ENCODE measurements at places on chromosomes 4 and X.

DNA sequence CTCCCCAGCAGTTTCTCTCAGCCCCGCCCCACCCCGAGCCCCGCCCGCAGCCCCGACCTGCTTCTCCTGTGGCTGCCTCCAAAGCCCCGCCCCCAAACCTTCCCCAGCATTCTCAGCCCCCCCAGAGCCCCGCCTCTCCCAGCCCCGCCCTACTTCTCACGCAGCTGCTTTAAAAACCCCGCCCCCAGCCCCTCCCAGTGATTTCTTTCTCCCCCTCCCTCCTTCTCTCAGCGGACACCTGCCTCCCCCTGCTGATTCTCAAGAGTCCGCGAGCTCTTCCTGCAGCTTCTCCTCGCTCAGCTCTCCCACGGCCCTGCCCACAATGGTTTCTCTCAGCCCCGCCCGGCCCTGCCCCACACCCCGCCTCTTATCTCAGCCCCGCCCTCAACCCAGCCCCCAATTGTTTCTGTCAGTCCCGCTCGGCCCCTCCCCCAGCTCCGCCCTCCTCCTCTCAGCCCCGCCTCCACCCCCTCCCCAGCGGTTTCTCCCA is 636 bp upstream of the EOLA1 start:
- peak; percentile 82 for DNase-seq

GRCh38 chr4:52780206-52780605 is 29.0 kb upstream of the ERVMER34-1 start:
- DNase-seq = no peak

- DNase-seq = no peak
Measured at GRCh38 chr4:182489607-182490006, 246.4 kb downstream of the TENM3 start.

- peak; percentile 68 for DNase-seq
Measured at GRCh38 chr4:153790962-153791551, 2.2 kb upstream of the SFRP2 start.

DNA sequence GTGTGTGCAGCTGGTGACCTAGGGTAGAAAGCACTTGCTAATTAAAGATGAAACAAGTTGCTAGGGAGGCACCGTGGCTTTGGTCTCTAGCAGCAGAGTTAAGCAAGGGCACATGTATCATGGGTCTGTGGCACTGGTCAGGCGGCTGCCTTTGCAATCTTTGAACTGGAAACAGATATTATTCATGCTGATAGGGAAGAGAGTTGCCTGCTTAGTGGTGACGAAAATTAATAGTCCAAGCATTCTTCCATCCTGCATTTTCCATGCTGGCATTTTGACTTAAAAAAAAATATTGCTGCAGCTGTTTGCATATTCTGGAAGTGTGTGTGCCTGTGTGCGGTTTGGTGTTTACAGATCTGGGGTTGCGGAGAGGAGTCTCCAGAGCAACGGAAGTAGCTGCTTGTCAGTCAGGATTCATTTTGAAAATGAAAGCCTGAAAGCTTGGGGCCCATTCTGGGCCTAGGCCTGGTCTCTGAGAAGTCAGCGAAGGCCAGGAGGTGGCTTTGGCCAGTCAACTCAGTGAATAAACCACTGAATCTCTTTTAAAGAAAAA is 2.3 kb upstream of the SOWAHD start:
- no peak for DNase-seq

DNA sequence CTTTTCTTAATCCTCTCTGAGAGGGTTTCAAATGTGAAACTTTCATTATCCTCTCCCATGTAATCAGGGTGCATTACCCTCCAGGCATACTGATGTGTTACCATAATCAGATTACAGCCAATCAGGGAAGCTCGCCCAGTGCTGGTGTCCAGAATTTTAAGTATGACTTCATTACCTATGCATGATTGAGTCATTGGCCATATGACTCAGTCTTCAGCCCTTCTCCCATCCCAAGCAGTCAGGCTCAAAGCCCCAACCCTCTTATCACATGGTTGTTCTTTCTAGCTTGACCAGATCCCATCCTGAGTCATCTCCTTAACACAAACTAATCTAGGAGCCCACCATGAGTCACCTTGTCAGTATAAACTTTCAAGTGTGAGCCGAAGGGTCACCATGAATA is 1668.1 kb upstream of the AGA start:
- DNase-seq = no peak

DNA sequence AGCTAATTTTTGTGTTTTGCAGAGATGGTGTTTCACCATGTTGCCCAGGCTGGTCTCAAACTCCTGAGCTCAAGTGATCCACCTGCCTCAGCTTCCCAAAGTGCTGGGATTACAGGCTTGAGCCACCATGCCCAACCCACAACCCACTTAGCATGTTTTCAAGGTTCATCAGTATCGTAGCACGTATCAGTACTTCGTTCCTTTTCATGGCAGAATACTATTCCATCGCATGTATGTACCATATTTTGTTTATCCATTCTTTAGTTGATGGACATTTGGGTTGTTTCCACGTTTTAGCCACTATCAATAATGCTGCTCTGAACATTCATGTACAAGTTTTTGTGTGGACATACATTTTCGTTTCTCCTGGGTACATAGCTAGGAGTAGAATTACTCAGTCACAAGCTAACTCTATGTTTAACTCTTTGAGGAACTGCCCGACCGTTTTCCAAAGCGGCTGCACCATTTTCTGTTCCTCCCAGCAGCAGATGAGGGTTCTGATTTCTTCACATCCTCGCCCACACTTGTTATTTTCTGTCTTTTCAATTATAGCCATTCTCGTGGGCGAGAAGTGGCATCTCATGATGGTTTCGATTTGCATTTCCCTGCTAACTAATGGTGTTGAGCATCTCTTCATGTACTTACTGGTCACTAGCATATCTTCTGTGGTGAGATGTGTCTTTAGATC is 32.5 kb downstream of the MAN2B2 start:
- DNase-seq = no peak

DNA sequence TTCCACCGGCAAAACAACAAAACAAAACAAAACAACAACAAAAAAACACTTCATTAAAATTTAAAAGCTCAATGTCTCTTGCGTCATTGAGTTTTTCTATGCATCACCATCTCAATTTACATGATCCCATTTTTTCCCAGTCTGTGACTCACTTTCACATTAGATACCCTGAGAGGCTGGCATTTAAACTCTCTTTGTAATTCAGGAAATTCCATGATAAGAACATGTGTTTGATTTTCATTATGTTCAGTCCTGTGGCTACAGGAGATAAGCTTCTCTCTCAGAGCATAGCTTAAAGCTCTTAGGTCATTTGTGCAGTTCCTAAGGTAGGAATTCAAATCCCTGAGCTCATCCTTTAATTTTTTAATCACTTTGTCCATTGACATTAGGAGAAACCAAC is 104.6 kb downstream of the NBDY start:
- DNase-seq = no peak
